ENCODE measurements at places on chromosomes 7 and 10.

GRCh38 chr10:76305930-76306615 is 874.6 kb downstream of the LRMDA start:
- DNase-seq: no peak

DNA sequence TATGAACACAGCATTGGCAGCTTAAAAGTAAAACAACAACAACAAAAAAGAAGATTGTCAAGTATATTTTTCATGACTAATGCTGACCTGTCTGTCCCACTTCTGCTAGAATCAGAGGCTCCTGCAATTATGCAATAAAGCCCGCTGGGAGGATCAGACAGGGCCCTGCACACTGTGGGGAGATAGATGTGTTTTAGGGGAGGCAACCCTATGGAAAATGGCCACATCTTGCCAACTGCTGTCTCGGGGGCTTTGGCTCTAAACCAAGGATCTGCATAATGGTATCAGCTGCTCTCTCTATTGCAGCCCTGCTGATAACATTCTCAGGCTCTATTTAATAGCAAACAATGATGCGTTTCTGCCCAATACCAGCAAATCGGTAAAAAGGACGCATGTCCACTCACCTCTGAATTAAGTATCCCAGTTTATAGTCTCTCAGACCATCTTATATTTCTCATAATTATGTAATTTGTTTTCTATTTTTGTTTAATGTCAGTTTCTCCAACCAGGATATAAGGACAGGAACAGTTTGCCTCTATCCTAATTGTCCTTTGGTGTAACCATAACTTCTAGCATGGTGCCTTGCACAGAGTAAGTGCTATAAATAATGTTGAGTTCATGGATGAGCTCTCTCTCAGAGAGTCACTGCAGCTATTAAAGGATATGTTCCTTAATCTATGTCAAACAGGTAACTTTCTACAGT is 15.3 kb upstream of the PRKAR2B start:
- no peak for DNase-seq

GRCh38 chr7:24715171-24715570 is 42.1 kb downstream of the GSDME start:
- no peak for DNase-seq

DNA sequence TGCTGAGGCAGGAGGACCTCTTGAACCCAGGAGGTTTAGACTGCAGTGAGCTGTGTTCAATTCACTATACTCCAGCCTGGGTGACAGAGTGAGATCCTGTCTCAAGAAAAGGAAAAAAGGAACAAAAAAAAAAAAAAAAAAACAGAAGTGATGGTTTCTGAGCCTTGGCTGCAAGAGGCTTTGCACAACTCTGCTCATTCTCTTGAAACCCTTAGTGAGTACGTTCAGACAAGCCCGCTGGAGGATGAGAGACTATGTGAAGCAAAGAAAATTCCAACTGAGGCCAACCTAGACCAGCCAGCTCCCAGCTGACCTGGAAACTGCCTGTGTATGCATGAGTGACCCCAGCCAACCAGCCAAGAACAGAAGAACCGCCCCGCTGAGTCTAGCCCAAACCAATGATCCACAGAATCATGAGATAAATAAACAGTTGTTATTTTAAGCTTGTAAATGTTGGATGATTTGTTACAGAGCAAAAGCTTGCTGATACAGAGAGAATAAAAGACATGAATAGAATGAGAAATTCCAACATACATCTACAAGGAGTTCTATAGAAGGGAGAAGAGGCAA is 50.6 kb upstream of the FZD9 start:
- no peak for DNase-seq

- no peak for DNase-seq
Observed at GRCh38 chr10:5813091-5813340, 218 bp downstream of the GDI2 start.

- DNase-seq: no peak
Observed at GRCh38 chr10:46232084-46232483, 54.7 kb upstream of the ANTXRL start.

GRCh38 chr7:127525866-127526480 is 59.4 kb downstream of the GCC1 start:
- DNase-seq: no peak

DNA sequence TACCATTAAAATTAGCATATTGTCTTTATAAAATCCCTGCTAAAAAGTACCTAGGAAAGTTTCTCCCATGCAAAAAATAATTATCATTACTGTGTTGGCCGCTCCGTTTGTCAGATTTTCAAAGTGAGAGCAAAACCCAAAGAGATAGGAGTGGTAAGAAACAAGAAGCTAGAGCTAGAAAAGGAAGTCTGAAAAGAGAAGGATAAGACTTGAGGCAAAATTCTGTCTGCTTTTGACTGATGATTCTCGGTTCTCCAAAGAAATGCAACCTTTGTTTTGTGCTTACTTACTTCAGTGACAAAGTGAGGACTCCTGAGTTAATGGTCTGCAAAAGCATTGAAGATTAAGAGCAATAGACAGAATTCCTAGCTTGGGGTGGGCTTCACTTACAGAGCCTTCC is 33.3 kb upstream of the CAPZA2 start:
- DNase-seq: no peak

DNA sequence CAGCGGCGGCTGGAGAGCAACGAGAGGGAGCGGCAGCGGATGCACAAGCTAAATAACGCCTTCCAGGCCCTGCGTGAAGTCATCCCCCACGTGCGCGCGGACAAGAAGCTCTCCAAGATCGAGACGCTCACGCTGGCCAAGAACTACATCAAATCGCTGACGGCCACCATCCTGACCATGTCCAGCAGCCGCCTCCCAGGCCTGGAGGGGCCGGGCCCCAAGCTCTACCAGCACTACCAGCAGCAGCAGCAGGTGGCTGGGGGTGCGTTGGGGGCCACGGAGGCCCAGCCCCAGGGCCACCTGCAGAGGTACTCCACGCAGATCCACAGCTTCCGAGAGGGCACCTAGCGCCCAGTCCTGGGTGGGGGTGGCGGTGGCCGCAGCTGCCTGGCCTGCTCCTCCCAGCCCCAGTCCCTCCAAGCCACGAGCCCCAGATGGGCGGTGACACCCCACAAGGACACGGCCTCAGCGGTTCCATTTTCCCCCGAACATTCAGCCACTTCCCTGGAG is 1.3 kb downstream of the BHLHA15 start:
- no peak for DNase-seq

Data from ELF-1 (cell line).